ENCODE measurements at places on chromosomes 7 and 10. TPM values are rescaled to one million over a fixed set of nuclear protein-coding genes. Genes with fewer than 3 reads are reported as not detected.

GRCh38 chr7:158129037-158130022 is 458.3 kb downstream of the PTPRN2 start:
- no peak for DNase-seq

DNA sequence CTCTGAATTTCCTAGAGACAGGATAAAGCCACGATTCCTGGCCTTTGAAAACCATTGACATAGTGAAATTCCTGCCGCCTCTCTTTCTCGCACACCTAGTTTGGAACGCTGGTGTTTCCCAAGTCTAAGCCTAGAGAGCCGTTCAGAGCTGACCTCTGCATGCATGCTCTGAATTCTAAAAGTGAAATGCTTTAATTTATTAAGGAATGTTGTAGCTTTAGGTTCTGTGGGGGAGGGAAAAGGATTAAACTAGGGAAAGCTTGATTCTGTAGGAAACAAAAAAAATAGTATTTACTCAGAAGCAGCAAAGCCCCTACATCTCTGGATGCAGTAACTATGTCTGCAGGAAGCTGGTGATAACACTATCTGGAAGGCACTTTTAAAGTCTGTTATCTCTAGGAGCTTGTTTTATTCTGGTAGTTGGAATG is 27.3 kb downstream of the PFKP start:
- no peak for DNase-seq

EPC1 gene
- total RNA-seq, result 30.9 TPM

DNA sequence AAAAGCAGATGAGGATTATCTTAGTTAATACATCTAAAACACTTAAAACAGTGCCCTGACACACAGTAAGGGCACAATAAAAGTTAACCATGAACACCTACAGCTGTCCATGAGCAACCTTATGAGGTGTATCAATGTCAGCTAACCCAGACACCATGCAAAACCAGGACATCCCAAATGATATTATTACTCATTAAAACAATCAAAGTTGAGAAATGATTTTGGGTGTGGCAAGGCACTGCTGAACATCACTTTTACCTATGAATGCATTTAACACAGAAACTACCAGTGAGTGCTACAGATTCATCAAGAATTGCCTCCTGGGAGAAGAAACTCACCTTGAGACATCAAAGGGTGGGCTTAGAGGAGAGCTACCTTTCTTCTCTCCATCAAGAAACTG is 18.3 kb downstream of the IRF5 start:
- no peak for DNase-seq

ASB10 gene
- total RNA-seq, result not detected

INHBA gene
- 0.15 TPM for total RNA-seq

LHFPL3 gene
- total RNA-seq, result 0.27 TPM

GRCh38 chr7:44225566-44226395 is 25.0 kb downstream of the YKT6 start:
- DNase-seq, result no peak

PRKAR2B gene
- total RNA-seq, result 11.7 TPM

DNA sequence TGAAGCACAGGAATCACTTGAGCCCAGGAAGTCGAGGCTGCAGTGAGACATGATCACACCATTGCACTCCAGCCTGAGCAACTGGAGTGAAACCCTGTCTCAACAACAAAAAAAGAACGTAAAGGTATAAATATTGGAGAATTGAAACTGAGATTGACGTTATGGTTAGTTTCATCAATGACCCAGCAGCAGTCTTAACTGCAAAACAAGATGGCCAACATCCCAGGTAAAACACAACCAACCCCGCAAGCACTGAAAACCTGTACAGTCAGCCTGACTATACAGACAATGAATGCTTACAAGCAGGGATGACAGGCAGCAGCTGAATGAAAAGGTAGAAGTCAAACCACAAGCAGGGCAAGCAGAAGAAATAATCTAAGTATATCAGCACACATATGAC is 34.7 kb downstream of the WAPL start:
- no peak for DNase-seq

DNA sequence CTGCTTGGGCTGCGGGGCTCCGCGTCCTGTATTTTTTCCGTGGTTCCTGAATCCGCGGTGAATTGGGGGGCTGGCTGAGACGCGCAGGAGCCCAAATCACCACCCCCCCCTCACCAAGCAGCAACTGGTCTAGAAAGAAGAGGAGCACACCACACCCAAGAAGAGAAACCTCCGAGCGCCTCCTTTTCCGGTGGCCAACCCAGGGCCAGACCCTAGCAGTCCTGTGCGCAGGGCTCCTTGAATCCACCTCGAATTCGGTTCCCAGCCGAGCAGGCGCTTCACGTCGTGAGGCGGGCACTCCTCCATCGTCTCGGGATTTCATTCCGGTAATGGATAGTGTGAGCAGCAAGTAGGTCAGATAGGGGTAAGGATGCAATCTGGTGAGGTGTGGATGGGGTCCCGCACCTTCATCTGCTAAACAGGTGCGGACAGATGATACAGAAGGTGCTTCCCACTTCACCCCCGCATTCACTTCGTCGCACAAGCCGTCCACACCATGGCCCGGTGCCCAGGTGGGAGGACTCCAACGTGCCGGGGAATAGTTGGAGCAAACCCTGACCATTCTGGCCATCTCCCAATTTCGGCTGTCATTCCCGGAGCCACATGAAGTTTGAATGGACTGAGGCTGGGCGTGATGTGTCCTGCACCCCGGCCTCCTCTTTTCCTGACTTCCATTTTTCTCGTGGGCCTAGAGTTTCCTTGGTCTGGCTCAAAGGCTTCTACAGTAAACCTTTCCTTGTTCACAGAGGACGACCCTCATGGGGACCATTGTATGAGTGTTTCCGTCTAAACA is 19.8 kb upstream of the ZNF273 start:
- peak; percentile 17 for DNase-seq

IFIT1B gene
- total RNA-seq, result not detected

GRCh38 chr7:105408791-105409410 is 20.2 kb upstream of the SRPK2 start:
- DNase-seq, result no peak

DNA sequence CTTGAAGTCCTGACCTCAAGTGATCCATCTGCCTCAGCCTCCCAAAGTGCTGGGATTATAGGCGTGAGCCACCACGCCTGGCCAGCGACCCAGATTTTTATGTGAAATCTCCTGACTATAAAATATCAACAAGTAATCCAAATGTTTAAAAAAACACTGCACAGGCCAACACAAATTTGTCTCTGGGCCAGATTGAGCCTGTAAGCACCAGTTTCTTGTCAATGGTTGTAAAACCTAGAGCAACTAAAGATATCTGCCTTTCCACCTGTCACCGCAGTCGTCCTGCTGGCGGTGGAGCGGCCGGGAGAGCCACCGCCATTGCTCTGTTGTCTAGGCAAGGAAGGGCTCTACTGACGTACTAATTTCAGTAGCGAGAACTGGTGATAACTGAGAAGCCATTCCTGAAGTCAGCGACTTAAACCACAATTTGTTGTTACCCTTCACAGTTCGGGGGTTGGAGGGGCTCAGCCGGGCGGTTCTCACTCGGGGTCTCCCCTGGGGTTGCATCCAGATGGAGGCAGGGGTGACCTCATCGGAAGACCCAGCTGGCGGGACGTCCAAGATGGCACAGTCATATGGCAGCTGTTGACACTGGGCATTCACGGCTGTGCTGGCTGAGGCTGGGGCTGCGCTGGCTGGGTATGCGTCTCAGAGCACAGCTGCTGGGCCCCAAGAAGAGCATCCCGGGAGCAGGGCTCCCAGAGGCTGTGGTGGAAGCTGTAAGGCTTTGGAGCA is 55.2 kb upstream of the PDGFA start:
- peak; percentile 38 for DNase-seq

DNA sequence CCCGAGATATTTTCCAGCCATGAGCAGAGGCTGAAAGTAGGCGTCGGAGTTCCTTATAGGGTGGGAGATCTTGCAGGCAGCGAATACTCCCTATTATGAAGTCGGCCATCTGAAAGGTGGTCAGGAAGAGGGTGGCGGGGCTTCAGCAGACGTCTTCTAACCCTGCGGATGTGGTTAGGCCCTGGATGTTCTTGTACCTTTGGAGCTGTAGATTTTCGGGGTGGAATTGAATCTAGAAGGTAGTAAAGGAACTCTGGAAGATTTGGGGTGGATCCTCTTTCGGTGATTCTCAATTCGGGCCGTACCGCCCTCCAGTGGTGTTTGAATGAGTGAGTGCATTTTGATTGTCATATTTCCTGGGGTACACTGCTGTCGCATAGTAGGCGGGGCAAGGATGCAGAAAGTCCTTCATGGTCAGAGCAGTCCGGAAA is 635 bp downstream of the NUP205 start:
- DNase-seq, result peak; percentile 76

GRCh38 chr10:119253433-119254174 is 46.2 kb downstream of the GRK5 start:
- peak; percentile 40 for DNase-seq

- DNase-seq, result no peak
Observed at GRCh38 chr7:128112018-128112780, 81.0 kb upstream of the LRRC4 start.

CPN1 gene
- total RNA-seq, result not detected

- DNase-seq, result no peak
Observed at GRCh38 chr10:3180355-3181025, 7.9 kb upstream of the PITRM1 start.

- DNase-seq, result no peak
Observed at GRCh38 chr7:148746135-148746534, 47.4 kb downstream of the CUL1 start.
